ENCODE measurements at places on chromosomes 12 and 14. TPM values are rescaled to one million over a fixed set of nuclear protein-coding genes. Genes with fewer than 3 reads are reported as not detected.
A peak's percentile ranks its signal among the peaks of the same experiment; 100 is the strongest.

DNA sequence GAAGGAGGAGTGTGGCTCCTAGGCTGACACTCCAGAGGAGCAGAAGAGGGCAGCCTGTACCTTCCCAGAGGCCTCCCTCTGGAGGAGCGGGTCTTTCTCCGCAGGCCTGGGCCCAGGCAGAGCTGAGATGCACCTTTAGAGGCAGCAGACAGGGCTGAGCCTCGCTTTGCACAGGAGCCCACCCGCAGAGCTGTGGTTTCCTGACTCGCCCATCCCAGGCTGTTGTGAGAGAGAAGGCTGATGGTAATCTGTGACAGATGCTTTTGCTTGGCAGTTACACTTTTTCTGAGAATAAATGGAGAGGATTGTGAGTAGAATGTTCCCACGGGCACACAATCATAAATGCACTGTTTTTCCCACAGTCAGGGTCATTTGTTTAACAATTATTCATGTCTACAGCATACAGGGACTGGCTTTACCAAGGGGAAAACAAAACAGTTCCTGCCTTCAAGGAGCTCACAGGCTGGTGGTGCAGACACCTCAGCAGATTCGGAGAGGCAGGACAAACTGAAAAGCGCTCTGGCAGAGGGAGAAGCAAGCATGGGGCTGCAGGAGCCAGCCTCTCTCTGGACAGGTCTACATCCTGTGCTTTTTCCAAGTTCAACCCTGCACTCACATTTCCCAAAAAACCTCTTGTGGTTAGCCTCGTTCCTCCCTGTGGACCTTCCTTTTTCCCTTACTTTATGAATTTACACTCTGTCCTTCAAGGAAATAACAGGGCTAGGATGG lies 13.9 kb downstream of the EVL start:
- DNase-seq: no peak
- H3K27ac ChIP-seq: no peak overlapping the region
- no peak overlapping the region for H3K4me3 ChIP-seq
- H3K4me1 ChIP-seq: no peaks in the 10 kb centered on the region

GRCh38 chr14:104939666-104940410 lies 15.2 kb downstream of the PLD4 start:
- no peaks in the 10 kb centered on the region for H3K36me3 ChIP-seq
- H3K27me3 ChIP-seq: no peaks in the 10 kb centered on the region
- DNase-seq: no peak
- H3K27ac ChIP-seq: no peak overlapping the region

WIF1 gene
- total RNA-seq: not detected

DNA sequence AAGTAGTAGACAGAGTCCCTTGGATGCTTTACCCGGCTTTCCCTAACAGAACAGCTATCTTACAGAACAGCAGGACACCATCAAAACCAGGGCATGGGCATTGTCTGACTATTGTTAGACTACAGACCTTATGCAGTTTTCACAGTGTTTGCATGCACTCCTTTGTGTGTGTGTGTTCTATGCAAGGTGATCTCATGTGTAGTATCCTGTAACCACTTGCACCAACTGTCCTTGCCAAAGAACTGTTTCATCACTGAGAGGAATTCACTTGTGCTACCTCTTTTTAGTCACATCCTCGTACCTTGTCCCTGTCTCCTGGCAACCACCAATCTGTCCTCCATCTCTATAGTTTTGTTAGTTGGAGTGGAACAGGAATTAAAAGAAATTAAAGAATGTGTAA lies 183.6 kb upstream of the PZP start:
- H3K4me3 ChIP-seq: no peak overlapping the region
- no peak overlapping the region for H3K27ac ChIP-seq
- DNase-seq: no peak

DNA sequence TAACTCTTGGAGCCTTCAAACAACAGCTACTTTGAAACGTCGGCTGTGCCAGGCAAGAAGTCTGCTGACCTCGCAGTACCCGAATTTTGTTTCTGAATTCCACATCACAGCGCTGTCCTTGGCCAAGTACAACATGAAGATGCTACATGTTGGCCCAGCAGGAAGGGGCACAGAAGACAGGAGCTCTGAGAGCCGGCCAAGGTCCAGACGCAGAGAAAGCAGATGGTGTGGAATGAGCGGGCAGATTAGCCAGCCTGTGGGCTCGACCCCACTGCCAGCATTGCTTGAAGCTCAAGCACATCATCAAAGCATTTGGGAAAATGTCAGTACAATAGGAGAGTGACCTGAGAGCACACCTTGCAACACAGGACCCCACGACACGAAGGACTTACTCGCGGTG lies 64.5 kb downstream of the FZD10 start:
- no peaks in the 10 kb centered on the region for H3K36me3 ChIP-seq
- no peaks in the 10 kb centered on the region for H3K4me1 ChIP-seq
- H3K4me3 ChIP-seq: no peak overlapping the region
- H3K27me3 ChIP-seq: no peaks in the 10 kb centered on the region

DNA sequence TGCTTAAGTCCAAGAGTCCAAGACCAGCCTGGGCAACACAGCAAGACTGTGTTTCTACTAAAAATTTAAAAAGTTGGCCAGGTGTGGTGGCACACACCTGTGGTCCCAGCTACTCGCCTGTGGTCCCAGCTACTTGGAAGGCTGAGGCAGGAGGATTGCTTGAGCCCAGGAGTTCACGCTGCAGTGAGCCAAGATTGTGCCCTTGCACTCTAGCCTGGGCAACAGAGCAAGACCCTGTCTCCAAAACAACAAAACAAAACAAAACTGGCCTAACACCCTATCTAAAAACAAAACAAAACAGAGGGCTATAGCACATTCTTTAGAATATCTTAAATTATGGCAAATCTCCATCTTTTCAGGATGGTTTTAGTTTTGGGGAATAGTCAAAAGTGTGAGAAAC lies 3.1 kb upstream of the LYZ start:
- DNase-seq: no peak
- H3K4me3 ChIP-seq: no peak overlapping the region
- peaks cover 6% of the 10 kb centered on the region for H3K4me1 ChIP-seq
- H3K27ac ChIP-seq: no peak overlapping the region

GRCh38 chr14:43308421-43309110 lies 1198.5 kb downstream of the FSCB start:
- H3K36me3 ChIP-seq: no peaks in the 10 kb centered on the region
- no peak overlapping the region for H3K27ac ChIP-seq
- no peaks in the 10 kb centered on the region for H3K4me1 ChIP-seq
- DNase-seq: no peak
- H3K4me3 ChIP-seq: no peak overlapping the region

ANO4 gene
- 1.7 TPM for total RNA-seq

- H3K36me3 ChIP-seq: no peaks in the 10 kb centered on the region
- H3K4me1 ChIP-seq: no peaks in the 10 kb centered on the region
- H3K27me3 ChIP-seq: no peaks in the 10 kb centered on the region
- H3K27ac ChIP-seq: no peak overlapping the region
- DNase-seq: no peak
Measured at GRCh38 chr12:40225337-40225983, 663 bp downstream of the LRRK2 start.

DNA sequence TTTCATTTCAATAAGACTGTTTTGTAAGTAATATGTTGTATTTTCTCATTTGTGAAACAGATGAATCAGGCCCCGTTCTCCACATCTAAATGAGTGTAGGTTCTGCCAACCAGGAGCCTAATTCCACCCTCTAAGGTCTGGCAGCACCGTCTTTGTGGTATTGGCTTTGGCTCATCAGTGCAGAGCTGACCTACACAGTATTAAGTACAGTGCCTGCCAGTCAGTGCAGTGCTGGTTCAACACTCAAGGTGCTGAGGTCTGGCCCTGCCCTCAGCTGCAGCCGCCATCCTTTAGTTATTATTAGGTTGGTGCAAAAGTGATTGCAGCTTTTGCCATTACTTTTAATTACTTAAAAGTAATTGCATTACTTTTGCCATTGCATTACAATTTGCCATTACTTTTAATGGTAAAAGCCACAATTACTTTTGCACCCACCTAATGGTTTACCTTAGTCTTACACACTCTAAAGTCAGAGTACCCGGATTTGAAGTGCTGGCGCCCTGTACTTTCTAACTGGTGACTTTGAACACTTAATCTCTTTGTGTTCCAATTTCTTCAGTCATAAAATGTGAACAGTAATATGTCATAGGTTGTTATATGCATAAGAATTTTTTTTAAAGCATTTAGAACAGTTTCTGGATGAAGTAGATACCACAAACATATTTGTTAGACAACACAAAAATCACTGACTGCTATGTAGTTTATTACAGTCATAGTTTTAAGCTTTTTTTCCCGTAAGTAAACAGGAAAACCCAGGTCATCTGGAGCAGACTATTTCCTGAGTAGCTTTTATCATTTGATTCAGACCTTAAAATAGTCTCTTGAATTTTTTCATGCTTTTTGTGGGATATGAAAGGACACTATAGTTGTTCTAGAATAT lies 99.5 kb downstream of the SYNE2 start:
- no peaks in the 10 kb centered on the region for H3K36me3 ChIP-seq
- H3K27me3 ChIP-seq: no peaks in the 10 kb centered on the region
- no peak for DNase-seq
- H3K27ac ChIP-seq: no peak overlapping the region
- H3K4me3 ChIP-seq: no peak overlapping the region

PRMT5 gene
- 186 TPM for total RNA-seq

- no peak overlapping the region for H3K27ac ChIP-seq
- no peak overlapping the region for H3K4me3 ChIP-seq
- H3K4me1 ChIP-seq: no peaks in the 10 kb centered on the region
- H3K36me3 ChIP-seq: no peaks in the 10 kb centered on the region
Measured at GRCh38 chr14:21735639-21736307, 62.2 kb upstream of the OR4E1 start.

- H3K27me3 ChIP-seq: no peaks in the 10 kb centered on the region
- peak; percentile 78 for DNase-seq
- H3K27ac ChIP-seq: peak within 1 kb of the TSS; percentile 71
- peak within 1 kb of the TSS; percentile 65 for H3K4me3 ChIP-seq
- H3K4me1 ChIP-seq: peaks cover 31% of the 10 kb centered on the region
- H3K36me3 ChIP-seq: no peaks in the 10 kb centered on the region
Measured at GRCh38 chr12:56266693-56267442, at the start of gene COQ10A. Gene COQ10A (plus strand): TSS chr12:56266942. CDS start chr12:56267119, 177 bp downstream.

GRCh38 chr12:107492393-107493134 lies 193.0 kb upstream of the PWP1 start:
- H3K4me1 ChIP-seq: no peaks in the 10 kb centered on the region
- no peaks in the 10 kb centered on the region for H3K36me3 ChIP-seq
- no peaks in the 10 kb centered on the region for H3K27me3 ChIP-seq
- no peak overlapping the region for H3K4me3 ChIP-seq

HOXC9 gene
- 11.3 TPM for total RNA-seq

MSRB3 gene
- total RNA-seq: 8.2 TPM

PRICKLE1 gene
- 1.3 TPM for total RNA-seq

SMAGP gene
- 39.9 TPM for total RNA-seq

DNA sequence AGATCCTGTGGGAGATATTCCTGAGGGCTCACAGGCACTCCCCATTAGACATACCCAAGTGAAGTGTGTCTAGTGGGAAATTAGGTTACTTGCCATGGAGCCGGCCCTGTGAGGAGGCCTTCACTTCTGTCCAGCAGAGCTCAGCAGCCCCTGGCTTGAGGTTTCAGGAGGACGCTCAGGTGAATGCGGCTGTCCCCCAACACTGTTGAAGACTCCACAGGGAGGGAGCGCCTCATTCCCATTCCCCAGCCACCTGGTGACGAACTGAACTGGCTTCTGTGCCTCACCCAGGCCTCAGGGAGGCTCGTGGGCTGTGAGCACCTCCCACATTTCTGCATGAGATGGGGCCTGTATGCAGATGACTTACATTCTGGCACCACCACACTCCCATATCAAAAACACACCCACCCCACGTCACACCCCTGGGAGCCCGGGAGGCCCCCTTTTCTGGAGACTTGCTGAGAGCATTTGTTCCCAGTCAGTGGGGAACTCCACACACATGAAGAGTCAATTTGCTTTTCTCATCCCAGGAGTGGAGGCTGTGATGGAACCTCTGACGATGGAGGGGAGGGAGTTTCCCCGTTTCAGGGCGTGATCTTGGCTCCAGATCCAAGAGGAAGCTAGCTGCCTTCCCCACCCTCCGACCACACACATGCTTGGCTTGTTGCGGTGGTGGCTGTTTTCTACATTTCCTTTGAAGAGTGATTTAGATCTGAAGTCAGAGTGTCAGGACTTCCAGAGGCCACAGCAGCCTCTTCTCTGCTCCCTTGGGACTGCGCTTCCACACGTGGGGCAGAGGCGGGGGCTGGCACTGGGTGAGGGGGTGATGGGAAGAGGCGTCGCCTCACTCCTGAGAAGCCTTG lies 120.7 kb downstream of the ADGRD1 start:
- H3K27ac ChIP-seq: no peak overlapping the region
- no peak overlapping the region for H3K4me3 ChIP-seq
- peaks cover under 1% of the 10 kb centered on the region for H3K4me1 ChIP-seq
- H3K27me3 ChIP-seq: 0 out of 2 replicates have a peak, but pooled peaks cover 5% of the 10 kb centered on the region
- no peak for DNase-seq
- no peaks in the 10 kb centered on the region for H3K36me3 ChIP-seq

DNA sequence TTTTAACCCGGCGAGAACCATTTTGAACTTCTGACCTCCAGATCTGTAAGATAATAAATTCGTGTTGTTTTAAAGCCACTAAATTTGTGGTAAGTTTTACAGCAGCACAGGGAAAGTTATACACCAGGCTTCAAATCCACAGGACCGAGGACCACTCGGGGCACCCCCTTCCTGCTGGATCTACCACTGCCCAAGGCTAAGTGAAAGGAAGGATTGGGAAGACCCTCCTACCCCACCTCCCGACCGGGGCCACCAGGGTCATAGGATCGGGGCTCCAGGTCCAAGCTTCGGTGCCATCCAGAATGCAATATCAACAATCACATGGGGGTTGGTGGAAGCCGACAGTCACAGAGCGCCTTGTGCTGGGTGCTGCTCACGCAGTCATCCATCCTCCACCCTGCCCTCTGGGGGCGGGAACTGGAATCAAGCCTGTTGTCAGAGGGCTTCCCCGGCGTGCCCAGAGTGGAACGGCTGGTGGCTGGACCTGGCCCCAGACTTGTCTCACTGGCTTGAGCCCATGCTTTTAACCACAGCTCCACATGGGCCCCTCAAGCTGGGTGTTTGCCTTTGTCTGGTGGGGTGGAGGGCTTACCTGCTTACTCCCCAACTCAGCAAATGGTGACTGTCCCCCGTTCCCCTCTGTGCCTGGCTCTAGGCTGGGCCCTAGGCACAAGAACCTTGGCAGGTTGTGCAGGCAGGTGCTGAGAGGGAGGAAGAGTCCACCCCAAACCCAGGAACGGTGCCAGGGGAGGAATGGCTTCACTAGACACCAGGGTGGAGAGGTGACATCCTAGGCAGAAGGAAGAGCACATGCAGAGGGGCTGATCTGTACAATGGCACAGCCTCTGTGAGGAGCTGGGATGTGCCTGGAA lies 180.3 kb upstream of the RTL1 start:
- H3K36me3 ChIP-seq: no peaks in the 10 kb centered on the region
- H3K4me3 ChIP-seq: no peak overlapping the region
- no peaks in the 10 kb centered on the region for H3K4me1 ChIP-seq
- H3K27me3 ChIP-seq: no peaks in the 10 kb centered on the region
- H3K27ac ChIP-seq: no peak overlapping the region

GRCh38 chr14:33237115-33237740 lies 298.5 kb downstream of the NPAS3 start:
- H3K36me3 ChIP-seq: no peaks in the 10 kb centered on the region
- H3K4me1 ChIP-seq: no peaks in the 10 kb centered on the region
- no peak overlapping the region for H3K27ac ChIP-seq
- no peak overlapping the region for H3K4me3 ChIP-seq
- H3K27me3 ChIP-seq: no peaks in the 10 kb centered on the region

Measured in HCT116 (cell line).